A549 treated with CpdA at 1 μM for 4 hours (cell line): ENCODE measurements at places on chromosomes 4 and X. TPM values are rescaled to one million over a fixed set of nuclear protein-coding genes. Genes with fewer than 3 reads are reported as not detected.

C4orf51 gene
- total RNA-seq: not detected in 5 replicates

ASB9 gene
- 20.0 to 27.1 TPM (median 21.0 TPM) in 5 replicates for total RNA-seq

EVC2 gene
- total RNA-seq: 2.0 to 2.7 TPM (median 2.3 TPM) in 5 replicates

CDK16 gene
- total RNA-seq: 87.0 to 109 TPM (median 103 TPM) in 5 replicates

PCDH10 gene
- 0.09 to 0.27 TPM (median 0.15 TPM) in 5 replicates for total RNA-seq

HS3ST1 gene
- 0.12 to 1.1 TPM (median 0.16 TPM) in 5 replicates for total RNA-seq

PDS5A gene
- 24.2 to 30.6 TPM (median 28.2 TPM) in 5 replicates for total RNA-seq

UGT2B10 gene
- 0.07 to 0.09 TPM in 2 of 5 replicates, not detected in the others for total RNA-seq

ATP11C gene
- total RNA-seq: 10.3 to 18.1 TPM (median 10.8 TPM) in 5 replicates

PLP1 gene
- not detected in 5 replicates for total RNA-seq

PSAPL1 gene
- total RNA-seq: 0.07 to 0.10 TPM (median 0.09 TPM) in 5 replicates

IL9R gene
- total RNA-seq: 0.08 to 0.31 TPM (median 0.22 TPM) in 4 of 5 replicates, not detected in the other

CPZ gene
- 0.24 to 0.49 TPM (median 0.37 TPM) in 5 replicates for total RNA-seq

ARHGAP36 gene
- total RNA-seq: not detected in 5 replicates

TXK gene
- total RNA-seq: 0.14 to 0.34 TPM (median 0.16 TPM) in 5 replicates

MYOZ2 gene
- not detected in 5 replicates for total RNA-seq

TCEAL7 gene
- total RNA-seq: not detected in 5 replicates

PPP2R2C gene
- total RNA-seq: 33.0 to 40.4 TPM (median 38.6 TPM) in 5 replicates

PNMA3 gene
- total RNA-seq: 0.17 to 0.25 TPM (median 0.21 TPM) in 5 replicates

VEGFD gene
- total RNA-seq: 0.27 to 0.84 TPM (median 0.32 TPM) in 5 replicates

SLC49A3 gene
- 0.10 to 0.42 TPM (median 0.20 TPM) in 5 replicates for total RNA-seq

ARMCX1 gene
- total RNA-seq: 0.16 to 0.34 TPM (median 0.29 TPM) in 5 replicates

APOOL gene
- total RNA-seq: 6.2 to 10.3 TPM (median 7.7 TPM) in 5 replicates

SLC6A14 gene
- total RNA-seq: not detected in 5 replicates

SPANXB1 gene
- 2.7 to 4.0 TPM (median 3.2 TPM) in 5 replicates for total RNA-seq

NAP1L2 gene
- 1.2 to 1.3 TPM (median 1.3 TPM) in 5 replicates for total RNA-seq

CABS1 gene
- not detected in 5 replicates for total RNA-seq

CXorf38 gene
- total RNA-seq: 8.0 to 11.2 TPM (median 10.6 TPM) in 5 replicates

IGFBP7 gene
- total RNA-seq: 191 to 299 TPM (median 243 TPM) in 5 replicates

FAM184B gene
- 0.02 to 0.06 TPM (median 0.03 TPM) in 4 of 5 replicates, not detected in the other for total RNA-seq

ETDA gene
- not detected in 5 replicates for total RNA-seq

WNK3 gene
- 0.01 TPM in 4 of 5 replicates, not detected in the other for total RNA-seq

TLR6 gene
- total RNA-seq: 4.0 to 5.2 TPM (median 4.8 TPM) in 5 replicates

SPANXN4 gene
- total RNA-seq: not detected in 5 replicates

CD40LG gene
- not detected in 5 replicates for total RNA-seq

KCNE5 gene
- total RNA-seq: 0.12 to 0.21 TPM in 2 of 5 replicates, not detected in the others

ARSJ gene
- 4.7 to 5.9 TPM (median 5.2 TPM) in 5 replicates for total RNA-seq

PFKFB1 gene
- 0.09 to 0.13 TPM (median 0.13 TPM) in 3 of 5 replicates, not detected in the others for total RNA-seq

GTPBP6 gene
- total RNA-seq: 36.6 to 56.6 TPM (median 53.4 TPM) in 5 replicates
